ENCODE measurements at places on chromosomes 5 and 9. TPM values are rescaled to one million over a fixed set of nuclear protein-coding genes. Genes with fewer than 3 reads are reported as not detected.

GRCh38 chr9:126151031-126151685, 175.5 kb upstream of the MVB12B start:
- DNase-seq: peak; percentile 2

- DNase-seq: no peak
These were observed 4.9 kb downstream of the GTF3C5 start for GRCh38 chr9:133035669-133036068.

DNA sequence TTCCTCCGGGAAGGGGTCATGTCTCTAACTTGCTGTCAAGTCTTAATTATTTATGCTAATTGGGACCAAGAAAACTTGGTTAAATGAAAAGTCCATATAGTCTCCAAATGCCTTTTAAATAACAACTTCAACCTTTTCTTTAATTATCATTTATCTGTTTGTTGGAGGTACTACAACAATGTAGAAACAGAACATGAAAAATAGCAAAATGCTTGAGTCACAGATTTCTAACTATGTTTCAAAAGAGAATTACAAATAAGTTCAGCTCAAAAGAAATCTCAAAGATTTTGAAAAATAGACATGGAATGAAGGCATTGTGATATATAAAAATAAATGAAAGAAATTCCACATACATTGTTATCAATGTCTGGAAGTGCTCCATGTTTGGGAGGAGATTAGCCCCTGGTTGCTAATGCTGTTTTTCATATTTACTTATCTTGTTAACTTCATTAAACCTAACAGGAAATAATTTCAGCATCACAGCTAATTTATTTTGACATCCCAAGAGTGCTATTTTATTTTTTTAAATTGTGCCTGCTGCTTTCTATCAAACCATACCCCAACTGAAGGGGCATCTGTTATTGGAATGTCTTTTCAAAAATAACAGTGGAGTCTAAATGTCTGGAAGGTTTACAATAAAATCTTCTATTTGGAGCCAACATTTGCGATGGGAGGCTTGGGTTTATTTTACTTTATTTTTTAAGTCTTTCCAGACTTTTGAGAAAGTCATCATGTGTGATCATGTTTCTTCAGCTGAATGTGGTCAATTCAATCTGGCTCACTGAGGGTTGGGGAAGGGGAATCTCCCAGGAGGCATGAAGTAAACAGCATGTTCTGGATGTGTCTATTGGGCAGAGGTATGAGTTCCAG, 53.1 kb upstream of the ANKRD55 start:
- DNase-seq: no peak

GRCh38 chr5:173775261-173776197, 112.6 kb upstream of the CPEB4 start:
- DNase-seq: no peak

- DNase-seq: no peak
These were observed 115.3 kb upstream of the PCSK5 start for GRCh38 chr9:75775166-75775565.

Gene PHF24
- total RNA-seq: 0.29 TPM

Measured in progenitor cell of endocrine pancreas (in vitro differentiated cells).